ENCODE measurements at places on chromosomes 5 and 9. TPM values are rescaled to one million over a fixed set of nuclear protein-coding genes. Genes with fewer than 3 reads are reported as not detected.
A peak's percentile ranks its signal among the peaks of the same experiment; 100 is the strongest.

- H3K4me3 ChIP-seq: no peak overlapping the region
- H3K27me3 ChIP-seq: no peaks in the 10 kb centered on the region
- H3K27ac ChIP-seq: no peak overlapping the region
- H3K4me1 ChIP-seq: no peaks in the 10 kb centered on the region
- H3K36me3 ChIP-seq: no peaks in the 10 kb centered on the region
- no peak for DNase-seq
Measured at GRCh38 chr9:6054280-6055099, 39.1 kb upstream of the RANBP6 start.

GRCh38 chr9:75432386-75432785 is 344.1 kb downstream of the OSTF1 start:
- no peaks in the 10 kb centered on the region for H3K4me1 ChIP-seq
- H3K27me3 ChIP-seq: no peaks in the 10 kb centered on the region
- H3K4me3 ChIP-seq: no peak overlapping the region
- DNase-seq: no peak

Gene PCDHGA7
- total RNA-seq: not detected

GRCh38 chr9:78680196-78680595 is 383.3 kb downstream of the PSAT1 start:
- H3K27me3 ChIP-seq: no peaks in the 10 kb centered on the region
- H3K4me3 ChIP-seq: no peak overlapping the region
- DNase-seq: no peak

DNA sequence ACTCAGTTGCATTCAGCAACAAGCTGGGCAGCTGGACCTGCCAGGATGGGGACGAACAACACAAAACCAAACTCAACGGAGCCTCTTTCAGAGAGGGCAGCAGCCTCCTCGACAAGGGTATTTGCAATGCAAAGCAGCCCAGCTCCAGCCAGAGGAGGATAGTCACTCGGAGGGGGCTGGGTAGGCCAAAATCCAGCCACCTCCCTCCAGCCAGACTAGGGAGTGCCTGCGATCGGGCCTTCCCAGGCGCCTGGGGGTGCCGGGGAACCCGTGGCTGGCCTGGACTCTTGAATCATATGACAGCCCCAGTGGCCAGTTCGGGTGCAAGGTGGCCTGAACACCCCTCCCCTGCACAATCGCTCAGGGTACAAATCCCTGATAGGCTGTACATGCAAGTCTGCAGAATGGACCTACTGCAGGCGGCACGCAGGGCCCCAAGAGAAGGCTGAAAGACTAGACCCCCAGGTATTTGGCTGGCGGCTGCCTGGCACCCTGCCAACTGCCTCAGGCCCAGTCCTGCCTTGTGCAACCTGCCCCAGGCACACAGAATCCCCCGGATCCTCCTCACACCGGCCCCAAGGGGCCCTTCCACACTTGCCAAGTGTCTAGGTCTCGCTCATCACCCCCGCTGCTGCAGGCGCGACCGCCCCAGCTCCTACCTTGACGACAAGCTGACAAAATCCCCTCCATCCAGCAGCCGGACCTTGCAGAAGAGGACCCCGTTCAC is 1.3 kb downstream of the EEIG1 start:
- peaks cover 39% of the 10 kb centered on the region for H3K4me1 ChIP-seq
- DNase-seq: peak; percentile 24
- H3K27ac ChIP-seq: peak overlapping the region; percentile 84
- H3K4me3 ChIP-seq: peak overlapping the region; percentile 93
- no peaks in the 10 kb centered on the region for H3K27me3 ChIP-seq

GRCh38 chr5:59799668-59800346 is 93.7 kb downstream of the PDE4D start:
- DNase-seq: peak; percentile 45
- no peak overlapping the region for H3K4me3 ChIP-seq
- peaks cover 6% of the 10 kb centered on the region for H3K4me1 ChIP-seq

Data from naive thymus-derived CD4-positive, alpha-beta T cell (primary cell).